A549 treated with dexamethasone at 1 μM for 4 hours (cell line): ENCODE measurements at places on chromosomes 13 and 19. TPM values are rescaled to one million over a fixed set of nuclear protein-coding genes. Genes with fewer than 3 reads are reported as not detected.

The OR10H1 gene
- total RNA-seq, result not detected in 5 replicates

The KIR3DL2 gene
- total RNA-seq, result not detected in 5 replicates

The USHBP1 gene
- 0.07 TPM in 1 of 5 replicates, not detected in the others for total RNA-seq

The RNF113B gene
- not detected in 5 replicates for total RNA-seq

The KCNJ14 gene
- total RNA-seq, result 1.1 to 2.1 TPM (median 1.2 TPM) in 5 replicates

The EFNA2 gene
- 0.88 to 2.2 TPM (median 2.1 TPM) in 5 replicates for total RNA-seq
